Lower lobe of right lung (tissue), 2 donors: ENCODE measurements at places on chromosomes 2 and 18. TPM values are rescaled to one million over a fixed set of nuclear protein-coding genes. Genes with fewer than 3 reads are reported as not detected.

FBLN7 gene
- total RNA-seq, result 2.0 TPM

COX5B gene
- total RNA-seq, result 164 TPM

C18orf32 gene
- 60.6 TPM for total RNA-seq

CXCR4 gene
- total RNA-seq, result 55.1 TPM

RHOB gene
- total RNA-seq, result 176 TPM

RBMS1 gene
- 95.3 TPM for total RNA-seq

DPY30 gene
- 60.4 TPM for total RNA-seq

HAAO gene
- 6.1 TPM for total RNA-seq

CNTNAP5 gene
- not detected for total RNA-seq

ERBB4 gene
- 25.3 TPM for total RNA-seq

RAX gene
- total RNA-seq, result not detected

GRCh38 chr2:102129951-102130646 is 12.4 kb upstream of the IL1R1 start:
- no peak for DNase-seq

DNA sequence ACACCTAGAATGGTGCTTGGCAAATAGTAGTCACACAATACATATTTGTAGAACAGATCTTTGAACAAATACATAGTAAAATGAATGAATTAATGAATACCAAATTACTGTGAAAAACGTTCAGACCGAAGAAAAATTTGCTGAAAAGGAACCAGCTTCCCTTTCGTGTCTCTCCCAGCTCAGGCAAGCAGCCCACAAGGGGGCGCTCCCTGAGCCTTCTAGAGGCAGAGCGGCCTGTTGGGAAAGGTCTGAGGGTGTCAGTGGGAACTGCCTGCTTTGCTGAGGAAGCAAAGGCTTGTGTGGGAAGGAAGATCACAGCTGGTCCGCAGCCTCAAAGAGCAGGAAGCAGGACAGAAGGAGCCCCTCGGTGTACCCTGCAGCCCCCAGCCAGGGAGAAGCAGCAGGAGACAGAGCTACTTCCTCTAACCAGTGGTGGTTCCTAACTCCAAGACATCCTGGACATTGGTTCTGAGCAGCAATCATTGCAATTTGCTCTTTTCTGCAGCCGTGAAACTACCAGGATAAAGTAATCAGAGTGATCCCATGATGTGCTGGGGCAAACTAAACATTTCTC is 231.1 kb downstream of the ANKRD30B start:
- DNase-seq, result no peak

- no peak for DNase-seq
These were observed 274.8 kb upstream of the TRIB2 start for GRCh38 chr2:12441750-12442475.

- DNase-seq, result no peak
These were observed 47.9 kb downstream of the GEMIN6 start for GRCh38 chr2:38825956-38826355.

GRCh38 chr2:169036736-169037440 is 5.8 kb upstream of the ABCB11 start:
- DNase-seq, result no peak

GRCh38 chr2:71538241-71538640 is 84.9 kb downstream of the DYSF start:
- no peak for DNase-seq

DNA sequence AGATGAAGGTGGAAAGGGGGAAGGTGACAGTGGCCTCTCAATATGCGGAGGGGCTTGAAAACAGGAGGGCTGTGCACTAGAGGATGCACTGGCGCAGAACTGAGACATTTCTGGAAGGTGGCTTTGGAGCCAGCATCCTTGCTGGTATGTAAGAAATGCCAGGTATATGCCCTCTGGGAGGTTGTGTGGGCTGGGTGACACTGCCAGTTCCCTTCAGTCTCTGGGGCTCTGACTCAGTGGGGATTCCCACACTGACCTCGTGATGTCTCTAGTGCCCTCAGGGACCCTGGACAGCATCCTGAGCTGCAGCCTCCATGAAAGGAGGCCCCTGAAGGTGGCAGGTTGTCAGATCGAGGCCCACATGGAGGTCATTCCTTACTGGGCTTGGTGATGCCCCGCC is 74.0 kb downstream of the AGAP1 start:
- DNase-seq, result no peak

DNA sequence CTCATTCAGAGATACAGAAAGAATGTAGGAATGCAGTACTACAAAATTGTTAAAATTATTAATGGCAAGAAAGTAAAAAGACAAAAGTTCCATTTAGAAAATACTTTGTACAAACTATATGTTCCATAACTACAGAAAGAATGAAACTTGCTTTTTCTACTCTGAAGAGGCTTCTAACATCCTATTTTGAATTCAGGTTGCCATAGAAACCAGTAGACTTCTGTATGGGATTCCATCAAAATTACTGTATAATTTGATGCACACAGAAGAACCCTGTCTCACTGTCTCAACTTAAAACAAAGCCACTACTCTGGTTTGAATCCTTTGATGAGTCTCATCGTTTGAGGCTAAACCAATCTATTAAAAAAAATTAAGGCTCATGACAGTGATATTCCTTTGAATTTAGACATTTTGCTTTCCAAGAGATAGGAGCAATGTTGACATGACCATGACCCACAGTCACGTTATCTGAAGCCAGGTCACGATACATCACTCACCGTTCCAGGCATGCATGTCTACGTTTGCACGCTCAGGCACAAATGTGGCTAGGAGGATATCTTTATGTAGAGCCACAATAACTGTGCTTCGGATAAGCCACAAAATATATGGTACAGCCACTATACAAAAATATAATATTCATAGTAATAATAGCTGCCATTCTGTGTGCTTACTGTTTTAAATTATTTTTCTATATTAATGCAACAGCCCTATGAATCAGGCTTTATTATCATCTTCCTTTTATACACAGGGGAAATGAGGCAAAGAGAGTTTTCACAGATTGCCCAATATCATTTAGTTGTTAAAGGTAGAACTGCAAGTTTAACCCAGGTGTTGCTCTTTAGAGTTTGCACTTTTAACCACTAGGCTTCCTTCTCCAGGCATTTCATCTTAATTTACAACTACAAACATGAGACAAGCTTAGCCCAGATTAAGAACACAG is 82.4 kb downstream of the CACNB4 start:
- no peak for DNase-seq

DNA sequence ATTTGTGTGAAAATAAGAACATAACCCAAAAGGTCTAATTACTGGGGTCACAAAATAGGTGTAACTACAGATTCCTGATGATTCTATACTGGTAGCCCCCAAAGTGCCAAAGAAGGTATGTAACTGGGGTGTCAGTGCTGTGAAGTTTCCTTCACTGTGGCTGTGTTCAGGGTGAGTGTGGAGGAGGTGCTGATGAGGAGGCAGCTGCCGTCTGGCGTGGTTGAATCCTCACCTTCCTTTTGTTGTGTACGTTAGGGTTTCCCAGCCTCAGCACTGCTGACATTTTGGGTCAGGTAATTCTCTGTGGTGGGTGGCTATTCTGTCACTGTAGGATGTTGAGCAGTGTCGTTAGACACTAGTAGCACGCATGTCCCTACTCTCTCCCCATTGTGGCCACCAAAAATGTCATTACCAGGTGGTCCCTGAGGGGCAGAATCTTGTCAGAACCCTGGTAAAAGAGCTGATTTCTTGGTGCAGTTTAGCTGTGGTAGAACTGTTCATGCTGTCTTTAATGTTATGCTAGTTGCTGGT is 31.5 kb downstream of the ADNP2 start:
- DNase-seq, result no peak

GRCh38 chr2:165371356-165371755 is 98.1 kb upstream of the CSRNP3 start:
- DNase-seq, result no peak

GRCh38 chr2:71929482-71929772 is 218.2 kb downstream of the CYP26B1 start:
- DNase-seq, result no peak

DNA sequence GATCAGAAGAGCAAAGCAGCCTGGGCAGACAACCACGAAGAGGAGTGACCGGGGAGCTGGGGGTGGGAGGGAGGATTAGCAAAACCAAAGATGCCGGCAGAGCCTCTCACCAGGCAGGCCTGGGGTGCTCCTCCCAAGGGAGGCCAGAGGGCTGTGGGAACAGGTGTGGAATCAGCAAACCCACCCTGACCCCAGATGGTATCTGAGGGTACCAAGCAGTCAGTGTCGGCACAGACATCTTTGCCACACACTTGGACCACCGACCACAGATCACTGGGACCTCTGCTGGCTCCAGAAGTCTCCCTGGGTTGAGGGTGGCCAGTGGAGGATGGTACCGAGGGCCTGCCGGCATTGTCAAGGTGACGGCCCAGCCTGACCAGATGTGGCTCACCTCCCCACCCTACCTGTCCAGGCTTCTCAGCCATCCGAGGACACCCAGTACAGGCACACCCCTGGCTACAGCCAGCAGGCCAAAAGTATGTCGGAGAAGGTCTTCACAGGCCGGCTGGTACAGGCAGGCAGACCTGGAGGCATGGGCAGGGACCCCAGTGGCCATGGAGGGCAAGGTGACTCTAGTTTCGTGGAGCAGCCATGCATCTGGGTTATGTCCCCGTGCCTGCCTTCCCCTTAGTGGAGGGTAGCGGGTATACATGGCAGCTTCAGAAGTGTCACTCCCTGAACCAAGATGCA is 82.1 kb downstream of the UXS1 start:
- DNase-seq, result no peak

DNA sequence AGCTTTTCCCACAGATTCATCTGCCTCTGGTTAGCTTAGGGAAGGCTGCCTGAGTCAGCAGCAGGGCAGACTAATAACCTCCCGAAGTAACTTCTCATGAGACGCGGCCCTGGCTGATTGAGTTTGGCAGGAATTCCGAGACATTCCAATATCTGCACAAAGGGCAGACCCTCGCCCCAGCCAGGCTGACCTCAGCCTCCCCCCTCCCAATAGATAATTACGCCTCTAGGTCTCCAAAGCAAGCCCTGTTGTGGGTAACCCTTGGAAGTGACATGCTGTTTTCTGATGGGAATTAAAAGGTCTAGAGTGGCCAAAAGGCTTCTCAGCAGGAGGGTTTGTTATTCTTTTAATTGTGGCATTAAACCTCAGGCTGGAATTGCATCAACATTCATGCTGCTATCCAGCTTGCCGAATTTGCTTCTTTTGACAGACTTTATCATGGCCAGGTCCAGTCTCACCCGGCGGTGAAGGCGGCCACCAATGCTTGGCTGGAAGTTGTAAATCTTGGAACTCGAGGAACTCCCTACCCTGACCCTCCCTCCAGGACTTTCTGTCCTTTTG is 98.0 kb upstream of the SLC14A2 start:
- DNase-seq, result no peak

DNA sequence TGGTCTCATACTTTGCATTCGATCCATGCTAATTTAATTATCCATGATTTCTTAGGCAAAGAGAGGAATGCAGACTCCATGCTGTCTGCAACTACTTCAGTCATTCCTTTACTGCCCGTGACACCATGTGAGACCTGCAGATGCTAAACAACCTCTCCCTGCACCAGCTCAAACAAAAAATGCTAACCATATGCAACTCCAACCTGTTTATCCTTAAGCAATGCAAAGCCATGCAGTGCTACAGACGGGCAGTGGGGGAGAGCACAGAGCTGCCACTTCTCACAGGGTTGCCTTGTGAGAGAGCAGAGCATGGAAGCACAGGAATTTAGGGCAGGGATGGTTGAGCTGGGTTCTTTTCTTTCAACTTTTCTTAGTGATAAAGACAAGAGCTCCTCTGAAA is 74.9 kb upstream of the KLHL14 start:
- no peak for DNase-seq

DNA sequence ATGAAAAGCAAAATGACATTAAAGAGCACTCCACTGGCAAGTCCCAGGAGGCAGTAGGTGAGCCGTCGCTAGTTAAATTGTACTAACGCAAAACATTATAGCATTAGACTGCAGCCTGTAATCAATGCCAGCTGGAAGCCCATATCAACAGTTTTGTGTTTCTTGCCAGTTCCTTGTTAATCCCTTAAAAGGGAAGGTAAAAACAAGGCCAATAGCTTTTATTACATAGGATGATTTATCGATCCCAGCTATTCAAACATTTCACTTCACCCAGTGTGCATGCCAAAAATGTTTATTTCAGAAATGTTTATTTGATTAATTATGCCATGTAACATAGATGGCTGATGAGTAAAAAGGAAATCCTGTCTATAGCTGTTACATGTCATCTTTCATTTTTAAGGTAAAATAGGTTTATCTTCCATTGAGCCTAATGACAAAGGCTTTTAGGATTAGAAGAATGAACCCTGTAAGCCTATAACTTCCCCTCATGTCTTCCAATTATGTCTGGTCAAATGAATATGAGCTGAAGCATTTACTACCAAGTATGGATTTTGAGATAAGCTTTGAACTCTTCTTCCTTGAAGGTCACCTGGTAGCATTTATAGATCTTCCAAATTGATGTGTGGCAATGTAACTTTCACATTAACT is 591.2 kb downstream of the RNF144A start:
- no peak for DNase-seq

DNA sequence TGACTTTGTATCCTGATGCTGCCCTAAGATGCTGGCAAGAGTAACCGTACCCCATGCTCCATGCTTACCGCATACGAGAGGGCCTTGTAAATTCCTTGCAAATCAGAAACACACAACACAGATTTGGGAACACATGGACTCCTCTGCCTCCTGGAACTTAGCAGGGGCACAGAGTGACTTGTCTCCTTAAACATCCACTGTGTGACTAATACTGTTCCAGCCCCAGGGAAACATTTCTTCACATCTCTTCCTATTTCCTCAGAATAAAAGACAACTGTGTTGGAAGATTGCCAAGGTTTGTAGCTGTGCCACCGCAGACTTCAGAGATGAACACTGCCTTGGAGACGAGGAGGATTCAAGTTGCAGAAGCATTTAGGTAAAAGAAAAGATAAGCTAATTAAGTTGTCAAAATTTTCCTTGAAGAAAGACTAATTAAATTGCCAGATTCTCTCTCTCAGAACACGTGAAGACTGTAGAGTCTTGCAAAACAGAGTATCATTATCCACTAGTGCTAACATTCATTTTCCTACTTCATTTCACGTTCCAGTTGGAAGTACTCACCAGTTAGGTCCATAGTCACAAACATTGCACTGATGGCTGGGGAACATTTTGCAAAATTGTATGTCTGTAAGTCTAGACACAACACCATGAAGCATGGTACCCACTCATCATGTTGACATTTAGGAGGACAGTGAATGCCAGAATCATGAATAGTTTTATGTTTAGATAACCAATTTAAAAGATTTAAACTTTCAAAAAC is 188.8 kb downstream of the TSN start:
- no peak for DNase-seq

DNA sequence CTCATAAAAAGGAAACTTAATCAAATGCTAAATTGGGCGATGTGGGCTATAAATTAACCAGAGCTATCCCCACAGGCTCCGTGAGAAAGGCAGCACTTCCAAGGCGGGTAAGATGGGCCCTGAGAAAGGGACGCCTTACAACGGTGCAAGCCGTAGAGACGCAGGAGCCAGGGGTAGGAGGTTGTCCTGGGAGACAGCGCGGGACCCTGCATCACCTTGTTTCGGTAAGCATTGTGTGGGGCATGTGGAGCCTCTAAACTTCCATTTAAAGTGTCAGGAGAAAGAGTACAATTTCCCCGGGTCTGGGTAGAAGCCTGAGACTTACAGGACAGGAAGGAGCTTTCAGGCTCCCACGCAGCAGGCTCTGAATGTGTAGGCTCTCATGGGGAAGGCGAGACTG is 1.2 kb upstream of the PER2 start:
- no peak for DNase-seq

- peak; percentile 82 for DNase-seq
These were observed 70.4 kb downstream of the ARHGEF33 start for GRCh38 chr2:38959938-38960608.

GRCh38 chr2:191302459-191303139 is 57.4 kb downstream of the MYO1B start:
- DNase-seq, result no peak
